ENCODE measurements at places on chromosomes 1 and 21. TPM values are rescaled to one million over a fixed set of nuclear protein-coding genes. Genes with fewer than 3 reads are reported as not detected.

DNA sequence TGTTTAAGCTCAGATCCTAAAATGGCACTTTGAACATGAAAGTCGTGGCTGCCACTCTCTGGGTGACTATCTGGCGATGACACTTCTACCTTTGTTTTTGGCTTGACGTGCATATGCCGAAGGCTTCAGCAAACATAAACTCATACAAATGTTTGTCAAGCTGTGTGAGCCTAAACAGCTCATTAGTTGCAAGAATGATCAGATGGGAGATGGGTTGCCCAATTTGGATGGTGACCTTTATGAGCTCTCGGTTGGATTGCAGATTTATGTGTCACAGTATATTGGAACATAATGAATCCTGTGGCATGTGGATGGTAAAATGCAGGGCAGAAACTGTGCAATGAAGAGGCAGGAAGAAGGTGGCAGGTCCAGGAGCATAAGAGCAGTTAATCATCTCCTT, 229.3 kb downstream of the DISC1 start:
- H3K27ac ChIP-seq: peak overlapping the region; percentile 23
- H3K4me1 ChIP-seq: peaks cover under 1% of the 10 kb centered on the region
- no peak overlapping the region for H3K4me3 ChIP-seq
- H3K27me3 ChIP-seq: no peaks in the 10 kb centered on the region
- no peak for DNase-seq

Gene RHCE
- total RNA-seq: not detected

DNA sequence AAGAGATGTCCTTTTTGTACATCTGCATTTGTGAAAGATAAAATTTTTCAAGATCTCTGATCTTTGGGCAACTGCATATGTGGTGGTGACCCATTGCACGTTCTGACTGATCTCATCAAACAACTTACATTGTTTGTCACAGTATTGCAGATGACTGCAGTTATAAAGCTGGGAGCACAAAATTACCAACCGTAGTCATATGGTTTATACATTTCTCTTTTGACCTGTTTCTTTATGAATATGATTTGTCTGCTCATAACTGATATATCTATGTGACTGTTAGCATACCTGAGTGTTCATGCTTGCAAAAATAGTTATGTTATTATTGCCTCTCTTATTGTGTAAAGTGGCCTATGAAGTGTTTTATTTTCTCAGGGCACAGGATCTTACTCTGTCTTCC, 43.7 kb upstream of the HMCN1 start:
- H3K36me3 ChIP-seq: no peaks in the 10 kb centered on the region
- no peak overlapping the region for H3K27ac ChIP-seq
- no peaks in the 10 kb centered on the region for H3K27me3 ChIP-seq
- DNase-seq: no peak
- no peak overlapping the region for H3K4me3 ChIP-seq

DNA sequence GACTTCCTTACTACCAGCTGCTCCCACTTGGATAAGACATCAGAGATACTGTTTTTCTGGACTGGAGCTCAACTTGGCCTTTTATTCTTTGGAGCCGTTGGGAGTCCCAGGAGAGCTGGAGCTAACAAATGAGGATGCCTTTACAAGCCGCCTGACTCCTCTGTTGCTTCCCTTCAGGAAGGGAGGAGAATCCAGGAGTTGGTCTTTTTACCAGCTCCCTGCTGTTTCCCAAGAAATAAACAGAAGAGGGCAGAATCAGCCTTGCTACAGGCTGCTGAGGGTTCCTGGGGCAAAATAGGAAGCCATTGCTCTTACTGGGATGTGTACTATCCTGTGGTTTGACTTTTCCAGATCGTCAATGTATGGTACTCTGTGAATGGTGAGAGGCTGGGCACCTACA, 1.5 kb downstream of the EIF3I start:
- H3K27ac ChIP-seq: no peak overlapping the region
- peak overlapping the region; percentile 99 for H3K4me3 ChIP-seq
- H3K36me3 ChIP-seq: peaks cover 19% of the 10 kb centered on the region

Gene PGLYRP4
- total RNA-seq: not detected

DNA sequence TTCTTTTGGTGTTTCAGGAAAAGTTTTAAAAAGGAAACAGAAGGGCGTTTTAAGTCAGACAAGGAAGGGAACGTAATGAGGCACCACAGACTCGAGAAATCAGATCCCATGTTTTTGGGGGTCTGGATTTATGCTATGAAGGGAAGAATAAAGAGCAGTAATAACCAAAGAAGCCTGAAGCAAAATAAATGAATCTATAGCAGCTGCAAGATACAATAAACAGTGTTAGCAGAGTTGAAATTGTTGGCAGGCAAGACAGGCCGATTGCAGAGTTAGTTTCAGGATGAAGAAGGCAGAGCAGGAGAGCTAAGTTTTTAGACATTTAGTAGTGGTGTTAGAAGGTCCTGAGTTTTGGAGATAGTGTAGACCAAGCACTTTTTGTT, 425 bp downstream of the DDR2 start:
- no peaks in the 10 kb centered on the region for H3K27me3 ChIP-seq
- H3K36me3 ChIP-seq: no peaks in the 10 kb centered on the region
- peak overlapping the region; percentile 35 for H3K4me3 ChIP-seq
- no peak overlapping the region for H3K27ac ChIP-seq

DNA sequence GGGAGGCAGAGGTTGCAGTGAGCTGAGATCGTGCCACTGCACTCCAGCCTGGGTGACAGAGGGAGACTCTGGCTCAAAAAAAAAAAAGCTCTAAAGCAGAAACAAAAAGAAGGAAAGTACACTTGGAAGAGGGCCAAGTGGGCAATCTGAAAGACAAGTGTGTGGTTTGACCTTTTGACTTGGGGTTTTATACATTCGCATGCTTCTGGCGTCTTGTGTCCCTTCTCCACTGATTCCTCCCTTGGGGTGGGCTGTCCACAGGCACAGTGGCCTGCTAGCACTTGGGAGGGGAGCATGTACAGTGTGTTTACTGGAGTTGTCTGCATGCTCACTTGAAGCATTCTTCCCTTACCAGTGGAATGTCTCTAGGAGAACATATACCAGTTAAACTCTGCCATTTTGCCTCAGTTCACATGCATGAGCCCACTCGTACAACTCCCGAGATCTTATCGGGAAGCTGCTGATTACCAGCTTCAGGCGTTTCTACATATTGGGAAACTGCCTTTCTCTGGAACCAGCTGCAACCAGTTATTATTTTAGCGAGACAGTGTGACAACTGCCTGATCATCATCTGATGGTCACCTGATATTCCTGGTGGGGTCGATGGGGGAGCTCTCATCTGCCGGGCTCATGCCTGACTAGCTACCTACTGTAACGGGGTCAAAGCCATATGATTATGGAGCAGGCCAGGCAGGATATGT, 113.5 kb upstream of the ZNF678 start:
- peaks cover 10% of the 10 kb centered on the region for H3K27me3 ChIP-seq
- H3K27ac ChIP-seq: no peak overlapping the region

GRCh38 chr1:53075206-53075605, 13.2 kb downstream of the PODN start:
- no peaks in the 10 kb centered on the region for H3K36me3 ChIP-seq
- DNase-seq: no peak
- H3K27ac ChIP-seq: no peak overlapping the region

- H3K4me1 ChIP-seq: peaks cover 17% of the 10 kb centered on the region
- no peak overlapping the region for H3K27ac ChIP-seq
- peak overlapping the region; percentile 20 for H3K4me3 ChIP-seq
- H3K36me3 ChIP-seq: no peaks in the 10 kb centered on the region
- H3K27me3 ChIP-seq: peaks cover 3% of the 10 kb centered on the region
Measured at GRCh38 chr1:212281590-212281989, 3.6 kb upstream of the PPP2R5A start.

DNA sequence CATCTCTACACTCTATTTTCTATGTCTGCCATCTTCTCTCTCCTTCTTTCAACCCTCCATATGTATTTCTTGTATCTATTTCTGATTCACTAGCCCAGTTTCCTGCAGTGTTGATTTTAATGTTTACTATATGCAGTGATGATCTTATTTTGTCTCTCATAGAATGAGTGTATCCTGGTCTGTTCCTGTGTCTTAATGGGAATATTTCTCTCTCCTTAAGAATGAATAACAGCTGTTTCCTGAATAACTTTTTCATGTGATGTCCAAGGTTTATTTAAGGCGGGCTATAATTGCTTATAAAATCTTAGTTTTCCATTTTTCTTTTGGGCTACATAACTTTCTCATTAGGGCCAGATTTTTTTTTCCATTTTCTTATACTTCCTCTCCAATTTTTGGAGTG, 144.5 kb downstream of the C1orf21 start:
- no peaks in the 10 kb centered on the region for H3K27me3 ChIP-seq
- no peak for DNase-seq
- H3K36me3 ChIP-seq: peaks cover 9% of the 10 kb centered on the region
- H3K4me3 ChIP-seq: no peak overlapping the region

GRCh38 chr21:43195121-43196021, 26.6 kb downstream of the CRYAA start:
- H3K4me3 ChIP-seq: no peak overlapping the region
- DNase-seq: no peak
- peaks cover 13% of the 10 kb centered on the region for H3K27me3 ChIP-seq
- H3K4me1 ChIP-seq: peaks cover 34% of the 10 kb centered on the region
- peaks cover 8% of the 10 kb centered on the region for H3K36me3 ChIP-seq
- H3K27ac ChIP-seq: no peak overlapping the region

Gene HJV
- total RNA-seq: not detected

DNA sequence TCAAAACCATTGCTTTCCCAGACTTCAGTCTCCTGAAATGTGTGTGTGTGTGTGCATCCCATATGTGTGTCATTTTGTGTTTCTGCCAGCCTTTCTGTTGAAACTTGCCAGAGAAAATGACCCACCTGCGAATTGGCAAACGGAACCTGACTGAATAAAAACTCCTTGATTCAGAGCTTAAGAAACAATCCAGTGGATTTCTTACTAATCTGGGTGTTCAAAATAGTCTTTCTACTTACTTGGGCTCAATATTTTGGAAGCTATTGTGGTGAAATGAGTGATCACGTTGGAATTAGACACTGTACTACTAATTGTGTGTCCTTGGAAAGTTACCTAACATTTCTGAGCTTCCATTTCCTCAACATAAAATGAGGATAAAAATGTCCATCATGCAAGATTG, 138.9 kb upstream of the ERG start:
- H3K4me3 ChIP-seq: no peak overlapping the region
- DNase-seq: no peak
- H3K27me3 ChIP-seq: peaks cover 13% of the 10 kb centered on the region
- H3K36me3 ChIP-seq: no peaks in the 10 kb centered on the region
- no peaks in the 10 kb centered on the region for H3K4me1 ChIP-seq

Gene TFF1
- total RNA-seq: not detected

GRCh38 chr1:75797606-75798216, 1.0 kb downstream of the MSH4 start:
- H3K36me3 ChIP-seq: peaks cover 22% of the 10 kb centered on the region
- peak overlapping the region; percentile 21 for H3K4me3 ChIP-seq
- DNase-seq: no peak
- H3K4me1 ChIP-seq: peaks cover 4% of the 10 kb centered on the region
- no peak overlapping the region for H3K27ac ChIP-seq
- H3K27me3 ChIP-seq: no peaks in the 10 kb centered on the region

DNA sequence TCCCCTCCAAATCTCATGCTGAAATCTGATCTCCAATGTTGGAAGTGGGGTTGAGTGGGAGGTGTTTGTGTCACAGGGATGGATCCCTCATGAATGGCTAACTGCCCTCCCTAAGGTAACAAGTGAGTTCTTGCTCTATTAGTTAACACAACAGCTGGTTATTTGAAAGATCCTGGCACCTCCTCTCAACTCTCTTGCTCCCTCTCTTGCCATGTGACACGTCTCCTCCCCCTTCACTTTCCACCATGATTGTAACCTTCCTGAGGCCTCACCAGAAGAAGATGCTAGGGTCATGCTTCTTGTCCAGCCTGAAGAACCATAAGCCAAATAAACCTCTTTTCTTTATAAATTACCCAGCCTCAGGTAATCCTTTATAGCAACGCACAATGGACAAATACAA, 28.5 kb downstream of the DENND2C start:
- no peak overlapping the region for H3K27ac ChIP-seq
- H3K36me3 ChIP-seq: no peaks in the 10 kb centered on the region
- no peak overlapping the region for H3K4me3 ChIP-seq
- no peaks in the 10 kb centered on the region for H3K4me1 ChIP-seq

DNA sequence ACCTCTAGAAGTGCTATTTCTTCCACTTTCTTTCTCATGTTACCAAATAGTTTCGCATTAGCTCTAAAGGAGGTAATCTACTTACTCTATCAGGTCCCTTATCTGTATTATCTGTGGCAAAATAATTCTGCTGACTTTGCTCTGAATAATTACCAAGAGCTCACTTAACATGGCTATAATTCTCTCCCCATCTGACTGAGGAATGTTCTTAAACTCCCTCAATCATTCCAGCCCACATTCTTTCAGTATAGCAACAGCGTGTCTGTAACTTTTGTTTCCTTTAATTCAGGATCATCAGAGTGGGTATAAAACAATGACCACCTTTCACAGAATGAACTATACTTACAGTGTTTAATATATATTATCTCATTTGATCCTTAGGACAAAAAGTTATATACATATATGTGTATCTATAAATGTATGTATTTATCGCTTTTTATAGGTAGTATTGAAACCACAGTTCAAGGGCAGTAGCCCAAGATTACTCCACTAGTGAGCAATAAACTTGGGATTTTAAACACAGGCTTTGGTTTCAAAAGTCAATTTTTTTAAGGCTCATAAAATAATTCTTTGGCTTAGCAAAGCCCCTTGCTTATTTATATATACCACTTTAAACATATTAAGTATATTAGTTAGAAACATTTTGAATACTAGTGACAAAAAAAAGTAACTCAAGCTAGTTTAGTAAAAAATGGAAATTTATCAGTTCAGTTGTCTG, 36.1 kb upstream of the ST6GALNAC3 start:
- H3K27me3 ChIP-seq: no peaks in the 10 kb centered on the region
- H3K4me3 ChIP-seq: no peak overlapping the region
- H3K4me1 ChIP-seq: peaks cover 22% of the 10 kb centered on the region
- H3K36me3 ChIP-seq: no peaks in the 10 kb centered on the region
- no peak overlapping the region for H3K27ac ChIP-seq
- no peak for DNase-seq

Gene CD164L2
- total RNA-seq: not detected

GRCh38 chr21:44552681-44553080, 1.4 kb upstream of the KRTAP10-2 start:
- no peaks in the 10 kb centered on the region for H3K27me3 ChIP-seq
- H3K4me3 ChIP-seq: no peak overlapping the region
- H3K36me3 ChIP-seq: peaks cover 2% of the 10 kb centered on the region
- H3K4me1 ChIP-seq: peaks cover 21% of the 10 kb centered on the region
- H3K27ac ChIP-seq: no peak overlapping the region
- no peak for DNase-seq

- no peak overlapping the region for H3K27ac ChIP-seq
- H3K4me3 ChIP-seq: no peak overlapping the region
- H3K4me1 ChIP-seq: no peaks in the 10 kb centered on the region
- DNase-seq: no peak
Measured at GRCh38 chr1:158806916-158807536, 24.1 kb upstream of the MNDA start.

DNA sequence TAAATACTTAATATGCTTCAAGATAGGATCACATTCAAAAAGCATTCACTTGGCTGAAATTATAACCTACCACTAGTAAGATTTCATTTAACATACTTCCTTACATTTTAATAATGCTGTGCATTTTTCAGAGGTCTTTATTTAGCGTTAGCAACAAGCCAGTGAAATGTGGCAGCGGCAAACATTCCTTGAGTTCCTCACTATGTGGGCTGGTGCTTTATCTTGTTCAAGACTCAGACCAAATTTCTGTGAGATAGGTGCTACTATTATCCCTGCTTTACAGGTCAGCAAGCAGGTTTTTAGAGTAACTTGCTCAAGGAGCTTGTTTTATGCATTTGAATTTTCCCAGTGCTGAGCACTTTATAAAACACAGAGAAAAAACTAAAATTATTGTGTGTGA, 132.7 kb downstream of the PLPPR4 start:
- no peak overlapping the region for H3K4me3 ChIP-seq
- no peak overlapping the region for H3K27ac ChIP-seq
- peaks cover 3% of the 10 kb centered on the region for H3K27me3 ChIP-seq
- no peaks in the 10 kb centered on the region for H3K36me3 ChIP-seq
- DNase-seq: no peak

Gene HMCN1
- 18.1 TPM for total RNA-seq

Gene FCAMR
- total RNA-seq: not detected

Measured in neural crest cell (in vitro differentiated cells).